ENCODE measurements at places on chromosomes 5 and 9. TPM values are rescaled to one million over a fixed set of nuclear protein-coding genes. Genes with fewer than 3 reads are reported as not detected.

DNA sequence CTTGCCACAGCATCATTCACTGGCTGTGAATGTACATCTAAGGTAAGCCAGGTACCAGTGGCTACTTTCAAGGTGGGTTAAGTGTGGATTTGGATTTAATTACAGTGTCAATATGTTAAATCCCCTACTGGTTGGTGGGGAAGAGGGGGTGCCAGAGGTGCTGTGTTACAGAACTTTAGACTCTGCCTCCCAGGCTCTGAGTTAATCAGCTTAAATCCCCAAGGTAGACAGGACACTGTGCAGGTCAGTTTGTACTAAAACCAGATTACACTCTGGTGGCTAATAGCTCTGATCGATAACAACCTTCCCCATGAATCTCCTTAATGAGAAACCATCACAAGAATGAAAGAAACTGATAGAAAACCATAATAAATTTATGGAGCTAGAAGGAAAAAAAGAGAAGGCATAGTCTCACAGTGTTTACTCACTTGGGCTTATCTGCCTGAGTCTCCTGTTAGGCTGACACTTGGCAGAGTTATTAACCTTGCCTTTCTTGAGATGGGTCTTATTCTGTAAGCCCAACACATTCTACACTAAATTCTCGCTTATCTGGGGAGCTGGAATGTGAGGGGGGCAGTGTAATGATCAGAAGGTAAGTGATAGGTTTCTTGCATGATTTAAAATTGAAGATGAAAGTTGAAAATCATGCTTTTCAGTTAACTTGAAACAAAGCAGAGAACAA, 106.8 kb downstream of the LMNB1 start:
- no peak for ATAC-seq

DNA sequence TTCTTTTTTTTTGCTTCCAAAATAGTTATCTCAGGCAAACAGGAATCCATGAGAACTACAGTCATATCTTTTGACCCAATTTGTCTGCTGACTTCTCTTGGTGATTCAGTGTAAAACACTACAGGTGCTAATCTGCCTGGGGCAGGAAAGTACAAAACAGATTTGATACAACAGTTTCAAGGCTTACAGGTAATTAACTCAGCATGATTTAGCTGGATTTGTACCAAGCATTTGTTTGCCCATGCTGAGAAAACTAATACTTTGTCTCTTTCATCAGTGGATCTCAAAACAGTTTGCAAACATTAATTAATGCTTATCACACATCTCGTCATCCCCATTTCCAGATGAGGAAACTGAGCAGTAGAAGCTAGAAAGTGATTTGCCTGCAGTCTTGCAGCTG, 312.5 kb upstream of the SEMA6A start:
- ATAC-seq = no peak

GRCh38 chr5:179875741-179876609, 17.4 kb upstream of the MRNIP start:
- ATAC-seq = no peak

ANKRD31 gene
- total RNA-seq = 0.48 TPM

- no peak for ATAC-seq
These were observed 1076.7 kb downstream of the CDH12 start for GRCh38 chr5:21776466-21776865.

DNA sequence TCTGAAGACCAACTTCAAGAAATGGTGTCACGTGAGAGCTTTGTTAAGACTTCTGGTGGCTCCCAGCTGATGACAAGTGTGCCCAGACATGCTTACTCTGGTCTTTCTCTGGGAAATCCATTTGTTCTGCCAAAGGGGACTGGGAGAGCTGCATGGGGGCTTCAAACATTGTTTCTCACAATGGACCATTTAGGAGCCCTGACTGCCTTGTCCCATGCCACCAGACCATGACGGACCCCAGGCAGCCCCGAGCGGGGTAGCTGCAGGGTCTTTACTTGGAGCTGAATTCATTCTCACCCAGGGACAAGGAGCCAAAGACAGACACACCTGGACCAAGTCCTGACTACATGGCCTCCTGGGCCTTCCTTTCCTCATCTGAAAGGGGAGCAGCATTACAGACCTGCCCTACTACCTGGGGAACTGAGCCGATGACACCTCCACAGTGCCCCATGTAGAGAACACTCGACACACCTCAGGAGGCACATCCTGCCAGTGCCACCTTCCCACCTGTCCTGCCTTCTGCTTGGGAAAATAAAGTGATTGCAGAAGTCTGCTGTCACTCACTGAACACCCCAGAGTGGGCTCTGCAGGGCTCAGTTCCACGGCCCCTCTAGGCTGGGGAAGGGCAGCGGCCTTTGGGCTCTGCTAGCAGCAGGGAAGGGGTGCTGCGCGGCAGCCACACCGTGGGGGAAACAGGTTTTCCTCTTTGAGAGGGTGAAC, 169.0 kb downstream of the DAB2IP start:
- ATAC-seq = no peak

DNA sequence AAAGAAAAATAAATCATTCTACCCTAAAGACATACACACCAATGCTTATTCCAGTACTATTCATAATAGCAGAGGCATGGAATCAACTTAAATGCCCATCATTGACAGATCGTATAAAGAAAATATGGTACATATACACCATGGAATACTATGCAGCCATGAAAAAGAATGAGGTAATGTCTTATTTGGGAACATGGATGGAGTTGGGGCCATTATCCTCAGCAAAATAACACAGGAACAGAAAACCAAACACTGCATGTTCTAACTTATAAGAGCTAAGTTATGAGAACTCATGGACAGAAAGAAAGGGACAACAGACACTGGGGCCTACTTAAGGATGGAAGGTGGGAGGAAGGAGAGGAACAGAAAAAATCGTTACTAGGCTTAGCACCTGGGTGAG, 527.5 kb upstream of the ST8SIA4 start:
- ATAC-seq = no peak

PNPLA7 gene
- total RNA-seq = 2.9 TPM

DNA sequence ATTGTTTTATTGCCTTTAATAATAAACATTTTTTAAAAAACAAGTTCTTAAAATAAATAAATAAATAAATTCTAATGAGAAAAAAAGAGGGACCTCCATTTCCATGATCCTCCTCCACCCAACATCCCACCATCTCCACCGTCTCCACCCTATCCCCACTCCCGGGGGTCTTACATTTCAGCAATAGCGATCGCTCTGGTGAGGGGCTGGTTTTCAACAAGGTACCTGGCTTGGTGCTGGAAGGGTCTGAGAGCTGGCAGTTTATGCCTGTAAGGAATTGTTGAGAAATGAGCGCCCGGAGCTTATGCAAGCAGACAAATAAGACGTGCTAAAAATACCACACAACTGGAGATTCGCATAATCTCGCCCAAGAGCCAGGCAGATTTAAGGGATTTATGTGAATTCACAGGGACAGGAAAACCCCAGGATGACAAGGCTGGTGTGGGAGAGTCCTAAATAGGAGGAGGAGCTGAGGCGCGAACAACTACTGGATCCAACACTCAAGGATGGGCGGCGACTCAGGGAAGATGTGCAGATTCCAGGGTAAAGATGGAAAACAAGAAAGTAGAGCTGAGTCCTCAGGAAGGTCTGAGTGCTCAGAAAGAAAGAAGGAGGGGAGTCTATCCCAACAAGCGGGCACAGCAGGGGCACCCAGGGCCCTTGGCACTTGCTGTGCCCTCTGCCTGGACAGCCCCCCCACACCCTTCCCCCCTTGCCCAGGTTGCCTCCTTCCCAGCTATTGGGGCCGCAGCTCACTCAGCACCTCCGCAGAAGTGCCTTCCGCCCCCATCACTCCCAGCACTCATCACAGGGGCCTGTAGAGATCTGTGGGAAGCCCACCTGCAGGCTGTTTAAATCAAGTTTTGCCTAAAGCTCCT, 27.0 kb downstream of the TRIM14 start:
- no peak for ATAC-seq

DNA sequence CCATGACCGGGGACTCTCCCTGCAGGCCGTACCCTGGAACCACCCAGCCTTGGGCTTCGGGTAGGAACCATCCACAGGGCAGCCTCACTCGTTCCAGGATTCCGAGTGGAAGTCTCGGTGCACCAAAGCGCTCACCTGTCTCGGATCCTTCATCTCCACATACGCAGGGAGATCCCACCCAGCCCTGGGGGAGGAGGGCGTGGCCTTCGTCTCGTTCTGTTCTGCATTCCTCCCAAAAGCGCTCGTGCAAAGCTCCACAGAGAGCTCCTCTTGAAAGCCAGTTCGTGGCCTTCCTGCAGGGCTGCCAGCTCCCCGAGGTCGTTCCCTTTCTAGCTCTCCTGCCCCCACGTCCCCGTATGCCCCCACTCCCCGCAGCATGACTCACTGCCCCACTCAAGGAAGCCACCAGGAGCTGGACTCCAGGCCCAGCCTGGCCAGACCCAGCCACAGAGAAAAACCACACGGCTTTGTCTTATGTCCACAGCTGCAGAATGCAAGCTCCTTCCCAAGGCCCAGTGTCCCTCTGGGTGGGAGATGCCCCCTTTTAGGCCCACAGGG, 65.0 kb upstream of the SARDH start:
- ATAC-seq = no peak

All from activated T-helper 17 cell treated with anti-CD3 and anti-CD28 coated beads, Interleukin-2, amount 50 U/mL, for 72 hours (primary cell).